Stimulated activated CD4-positive, alpha-beta T cell treated with anti-CD3 and anti-CD28 coated beads, TNF-alpha, amount 100 ng/mL, for 1 hour (primary cell): ENCODE measurements at places on chromosomes 6 and 20.

DNA sequence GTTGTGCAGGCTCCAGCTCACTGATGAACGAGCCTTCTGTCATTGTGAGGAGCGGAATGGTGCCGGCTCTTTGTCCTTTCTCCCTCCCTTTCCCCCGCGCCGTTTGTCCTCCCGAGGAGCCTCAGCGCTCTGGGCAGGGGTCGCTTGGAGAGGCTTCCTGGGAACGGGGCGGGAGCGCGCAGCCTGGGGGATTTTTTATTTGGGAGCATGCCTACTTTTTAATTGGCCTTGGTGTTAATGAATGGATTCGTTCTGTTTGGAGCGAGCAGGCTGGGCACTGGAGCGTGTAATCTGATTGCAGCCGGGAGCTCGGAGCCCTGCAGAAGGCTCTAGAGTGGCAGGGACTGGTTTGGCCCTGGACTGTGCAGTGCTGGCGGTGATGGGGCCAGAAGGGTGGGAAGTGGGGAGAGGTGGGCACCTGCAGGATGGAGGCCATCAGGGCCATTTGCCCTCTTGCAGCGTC, 118.8 kb downstream of the CDH4 start:
- no peak for DNase-seq

GRCh38 chr20:13953227-13953626, 37.2 kb downstream of the SEL1L2 start:
- DNase-seq, result no peak

- no peak for DNase-seq
These were observed 15.4 kb downstream of the METTL24 start for GRCh38 chr6:110342759-110343158.

DNA sequence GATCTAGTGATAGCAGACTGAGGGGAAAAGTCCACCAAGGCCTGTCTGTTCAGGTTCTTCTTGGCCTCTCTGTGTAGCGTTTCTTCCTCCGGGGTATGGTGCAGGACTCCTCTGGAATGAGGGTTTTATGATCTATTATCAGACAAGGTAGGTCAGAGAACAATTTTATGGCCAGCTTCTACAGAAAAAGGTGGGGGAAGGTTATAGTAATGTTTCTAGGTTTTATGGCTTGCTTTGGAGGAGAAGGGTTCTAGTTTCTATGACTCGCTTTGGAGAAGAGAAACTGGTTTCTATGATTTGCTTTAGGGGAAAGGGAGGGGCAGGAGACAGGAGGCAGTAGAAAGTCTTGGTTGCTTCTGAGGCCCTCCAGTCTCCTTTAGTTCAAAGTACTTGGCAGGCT, 144.8 kb upstream of the LAMA2 start:
- DNase-seq, result no peak

DNA sequence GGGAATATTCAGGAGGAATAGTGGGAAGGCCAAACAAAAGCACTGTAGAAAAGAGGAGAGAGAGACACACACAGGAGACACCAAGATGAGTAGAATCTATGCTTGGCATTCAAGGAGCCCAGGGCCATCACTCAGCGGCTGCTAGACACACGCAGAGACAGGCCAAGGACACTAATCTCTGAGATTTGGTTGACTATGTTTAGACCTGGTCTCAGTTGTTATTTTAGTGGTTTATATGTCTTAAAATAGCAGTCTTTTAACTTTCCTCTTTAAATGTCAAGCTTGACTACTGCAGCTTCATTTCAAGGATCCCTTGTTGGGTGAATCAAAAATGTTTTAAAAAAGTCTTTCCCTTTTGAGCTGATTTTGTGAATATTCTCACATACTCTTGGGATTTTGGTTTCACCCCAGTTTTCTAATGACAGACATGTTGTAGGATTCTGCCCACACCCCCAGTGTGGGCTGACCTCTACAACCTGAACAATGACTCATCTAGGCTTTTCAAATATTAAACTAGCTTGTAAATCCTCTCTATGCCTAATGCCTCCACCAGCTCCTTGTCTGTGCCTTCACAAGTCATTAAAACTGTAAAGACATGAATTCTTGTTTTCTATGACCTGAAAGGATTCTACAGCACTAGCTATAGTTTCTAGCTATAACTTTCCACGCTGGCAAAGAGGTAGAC, 142.7 kb upstream of the EXOC2 start:
- DNase-seq, result no peak

- DNase-seq, result no peak
These were observed 86.2 kb upstream of the NFATC2 start for GRCh38 chr20:51628533-51629398.

DNA sequence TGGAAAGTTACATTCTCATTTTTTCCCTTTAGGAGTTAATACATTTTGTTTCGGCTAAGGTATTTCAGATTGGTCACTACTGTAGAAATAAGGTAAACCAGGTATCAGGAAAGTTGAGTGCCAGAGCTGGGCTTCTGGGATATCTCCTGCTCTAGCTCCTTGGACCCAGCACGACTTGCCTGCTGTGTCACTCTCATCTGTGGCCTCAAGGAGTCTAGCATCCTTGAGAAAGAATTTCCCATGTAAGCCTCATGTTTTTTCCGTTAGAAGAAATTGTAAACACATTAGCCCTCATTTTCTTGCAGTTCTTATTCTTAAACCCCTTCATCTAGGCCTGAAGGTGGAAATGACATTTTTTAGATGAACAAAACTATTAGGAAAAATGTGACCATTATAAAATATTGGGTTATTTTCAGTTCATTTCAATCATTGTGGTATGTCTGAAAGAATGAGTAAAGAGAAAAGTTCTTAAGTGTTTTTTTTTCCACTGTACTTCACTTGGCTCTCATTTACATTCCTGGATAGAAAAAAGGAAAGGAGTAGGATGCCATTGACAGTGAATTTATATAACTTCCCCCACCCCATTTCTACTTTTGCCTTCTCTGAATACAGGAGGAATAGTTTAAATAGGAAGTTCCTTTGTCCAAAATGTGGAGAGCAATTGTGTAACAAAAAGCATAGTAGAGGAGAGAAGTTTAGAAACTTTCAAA, 46.7 kb downstream of the CD2AP start:
- DNase-seq, result no peak

DNA sequence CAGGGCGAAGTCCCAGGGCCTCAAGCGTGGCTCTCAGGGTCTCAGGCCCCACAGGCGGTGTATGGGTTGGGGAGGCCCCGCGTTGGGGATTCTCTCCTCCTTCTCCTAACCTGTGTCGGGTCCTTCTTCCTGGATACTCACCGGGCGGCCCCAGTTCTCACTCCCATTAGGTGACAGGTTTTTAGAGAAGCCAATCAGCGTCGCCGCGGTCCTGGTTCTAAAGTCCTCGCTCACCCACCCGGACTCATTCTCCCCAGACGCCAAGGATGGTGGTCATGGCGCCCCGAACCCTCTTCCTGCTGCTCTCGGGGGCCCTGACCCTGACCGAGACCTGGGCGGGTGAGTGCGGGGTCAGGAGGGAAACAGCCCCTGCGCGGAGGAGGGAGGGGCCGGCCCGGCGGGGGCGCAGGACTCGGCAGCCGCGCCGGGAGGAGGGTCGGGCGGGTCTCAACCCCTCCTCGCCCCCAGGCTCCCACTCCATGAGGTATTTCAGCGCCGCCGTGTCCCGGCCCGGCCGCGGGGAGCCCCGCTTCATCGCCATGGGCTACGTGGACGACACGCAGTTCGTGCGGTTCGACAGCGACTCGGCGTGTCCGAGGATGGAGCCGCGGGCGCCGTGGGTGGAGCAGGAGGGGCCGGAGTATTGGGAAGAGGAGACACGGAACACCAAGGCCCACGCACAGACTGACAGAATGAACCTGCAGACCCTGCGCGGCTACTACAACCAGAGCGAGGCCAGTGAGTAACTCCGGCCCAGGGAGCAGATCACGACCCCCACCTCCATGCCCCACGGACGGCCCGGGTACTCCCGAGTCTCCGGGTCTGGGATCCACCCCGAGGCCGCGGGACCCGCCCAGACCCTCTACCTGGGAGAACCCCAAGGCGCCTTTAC, at the start of gene HLA-G:
Gene HLA-G (plus strand): TSS at position 247 of the 892 bp plus-strand sequence. CDS start 20 bp downstream, at position 267.
- no peak for DNase-seq

GRCh38 chr6:69005199-69005598, 370.1 kb downstream of the ADGRB3 start:
- DNase-seq, result no peak

- no peak for DNase-seq
These were observed 158.5 kb downstream of the FLRT3 start for GRCh38 chr20:14178952-14179351.

DNA sequence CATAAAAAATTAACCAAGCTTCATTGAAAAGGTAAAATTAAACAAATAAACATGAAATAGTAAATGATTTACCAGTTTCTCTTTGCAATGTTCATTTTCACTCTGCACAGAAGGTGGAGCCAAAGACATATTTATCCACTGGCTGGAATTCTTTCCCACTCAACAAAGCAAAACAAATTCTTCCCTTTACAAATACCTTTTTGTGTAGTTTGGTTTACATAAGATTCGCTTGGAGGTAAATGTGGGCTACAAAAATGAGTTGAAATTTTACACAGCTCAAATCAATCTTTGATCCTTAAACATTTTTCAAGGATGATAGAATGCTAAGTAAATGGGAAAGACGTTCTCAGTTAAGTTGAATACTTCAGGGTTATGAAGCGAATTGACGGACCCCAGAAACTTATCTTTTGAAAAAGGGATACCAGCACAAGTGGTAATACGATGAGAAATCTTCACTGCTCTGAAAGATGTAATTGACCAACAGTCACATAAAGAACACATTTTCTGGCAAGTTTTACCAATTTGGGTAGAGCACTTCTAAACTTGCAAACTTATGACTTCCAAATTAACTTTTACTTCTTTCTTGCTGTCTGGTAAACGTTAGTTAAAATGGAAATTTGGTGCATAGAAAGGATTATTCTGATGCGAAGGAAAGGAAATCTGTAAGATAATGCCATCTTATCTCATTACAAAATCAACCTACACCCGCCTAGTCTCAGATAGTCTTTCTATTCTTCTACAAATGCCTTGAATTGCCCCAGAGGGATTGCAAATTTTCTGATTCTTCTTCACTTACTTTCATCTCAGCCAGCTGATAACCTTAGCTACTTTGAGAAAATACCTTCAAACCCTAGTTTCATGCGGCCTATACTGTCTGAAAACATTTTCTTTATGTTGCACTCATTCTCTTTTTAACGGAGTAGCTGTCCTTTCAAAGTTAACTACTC, 4.7 kb upstream of the GJA1 start:
- no peak for DNase-seq

DNA sequence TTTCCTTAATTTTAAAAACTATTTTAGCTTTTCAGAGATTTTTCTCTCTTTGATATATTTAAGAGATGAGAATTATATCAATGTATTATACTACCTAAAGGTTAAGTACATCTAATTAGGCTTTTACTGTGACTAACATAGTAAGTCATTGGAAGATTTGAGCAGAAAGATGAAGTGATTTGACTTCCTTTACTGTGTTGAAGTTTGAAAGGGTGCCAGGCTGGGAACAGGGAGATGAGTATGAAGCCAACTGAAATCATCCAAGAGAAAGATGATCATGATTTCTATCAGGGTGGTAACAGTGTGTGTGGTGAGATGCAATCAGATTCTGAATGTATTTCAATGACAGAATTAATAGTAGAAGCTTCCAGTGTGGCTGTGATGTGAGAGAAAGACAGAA, 87.3 kb downstream of the TRDN start:
- no peak for DNase-seq

- no peak for DNase-seq
These were observed 494.9 kb downstream of the KIF16B start for GRCh38 chr20:16078172-16078898.

DNA sequence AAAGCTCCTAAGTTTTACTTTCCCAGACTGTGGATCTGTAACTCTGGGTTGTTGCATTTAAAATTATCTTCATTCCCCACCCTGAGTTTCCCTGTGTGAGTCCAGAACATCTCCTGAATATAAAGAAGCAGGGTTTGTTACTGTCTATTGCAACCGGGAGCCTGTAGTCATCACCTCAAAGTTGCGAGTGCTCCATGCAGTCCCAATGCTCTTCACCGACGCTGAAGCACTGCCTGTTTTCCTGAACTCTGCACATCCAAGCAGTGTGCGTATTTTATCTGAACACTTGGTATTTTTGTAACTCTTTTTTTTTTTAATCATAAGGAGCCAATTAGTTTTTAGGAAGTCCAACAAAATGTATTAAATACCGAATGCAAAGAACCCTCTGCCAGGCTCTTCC, 907 bp upstream of the HLA-B start:
- DNase-seq, result no peak

DNA sequence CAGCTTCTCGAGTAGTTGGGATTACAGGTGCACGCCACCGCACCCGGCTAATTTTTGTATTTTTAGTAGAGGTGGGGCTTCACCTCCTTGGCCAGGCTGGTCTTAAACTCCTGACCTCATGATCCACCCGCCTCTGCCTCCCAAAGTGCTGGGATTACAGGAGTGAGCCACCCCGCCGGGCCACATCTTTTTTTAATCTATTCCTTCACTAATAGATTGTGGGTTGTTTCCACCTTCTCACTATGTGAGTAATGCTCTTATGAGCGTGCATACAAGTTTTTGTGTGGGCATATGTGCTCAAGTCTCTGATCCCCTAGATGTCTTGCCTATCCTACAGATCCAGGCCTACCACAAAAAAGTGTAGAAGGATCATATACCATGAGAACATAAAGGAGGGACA, 30.7 kb downstream of the CARMIL1 start:
- no peak for DNase-seq

DNA sequence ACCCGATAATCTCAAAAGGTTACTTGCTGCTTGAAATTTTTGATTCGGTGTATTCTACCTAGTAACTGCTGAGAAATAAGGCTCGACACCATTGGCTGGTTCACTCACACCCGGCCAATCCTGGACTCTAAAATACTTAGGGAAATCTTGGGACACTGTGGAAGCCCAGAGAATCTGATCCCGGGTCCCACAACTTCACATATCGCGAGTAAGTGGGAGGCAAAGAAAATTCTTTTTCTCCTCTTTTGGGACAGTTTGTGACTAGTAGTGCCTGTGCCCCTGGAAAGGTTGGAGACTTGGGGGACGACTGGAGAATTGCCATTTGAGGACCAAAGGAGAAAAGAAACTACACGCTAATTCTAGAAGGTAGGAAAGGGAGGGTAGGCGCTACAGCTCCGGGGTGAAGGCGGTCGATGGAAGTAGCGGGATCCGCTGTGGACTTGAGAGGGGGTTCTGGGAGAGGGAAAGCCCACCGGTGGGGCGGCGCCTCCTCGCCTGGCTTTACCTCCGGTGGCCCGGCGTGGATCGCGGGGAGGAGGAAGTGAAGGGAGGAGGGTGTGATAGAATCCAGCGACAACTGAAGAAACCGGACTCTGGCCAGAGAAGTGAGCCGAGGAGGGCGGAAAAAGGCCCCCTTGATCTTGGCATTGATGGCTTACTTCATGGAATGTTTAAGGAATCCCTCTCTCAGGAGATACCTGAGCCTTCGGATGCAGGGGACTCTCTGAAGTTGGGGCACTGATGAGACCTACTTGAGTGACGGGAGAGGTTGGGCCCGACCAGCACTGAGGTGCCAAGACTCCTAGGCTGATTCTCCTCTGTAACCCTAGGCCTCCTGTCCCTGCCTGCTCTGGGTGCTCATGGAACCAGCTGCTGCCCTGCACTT, 18.8 kb upstream of the BTN3A3 start:
- no peak for DNase-seq

GRCh38 chr20:23446505-23446904, 6.2 kb downstream of the CST11 start:
- DNase-seq, result peak; percentile 5
